ENCODE measurements at places on chromosomes 3 and 15. TPM values are rescaled to one million over a fixed set of nuclear protein-coding genes. Genes with fewer than 3 reads are reported as not detected.

DNA sequence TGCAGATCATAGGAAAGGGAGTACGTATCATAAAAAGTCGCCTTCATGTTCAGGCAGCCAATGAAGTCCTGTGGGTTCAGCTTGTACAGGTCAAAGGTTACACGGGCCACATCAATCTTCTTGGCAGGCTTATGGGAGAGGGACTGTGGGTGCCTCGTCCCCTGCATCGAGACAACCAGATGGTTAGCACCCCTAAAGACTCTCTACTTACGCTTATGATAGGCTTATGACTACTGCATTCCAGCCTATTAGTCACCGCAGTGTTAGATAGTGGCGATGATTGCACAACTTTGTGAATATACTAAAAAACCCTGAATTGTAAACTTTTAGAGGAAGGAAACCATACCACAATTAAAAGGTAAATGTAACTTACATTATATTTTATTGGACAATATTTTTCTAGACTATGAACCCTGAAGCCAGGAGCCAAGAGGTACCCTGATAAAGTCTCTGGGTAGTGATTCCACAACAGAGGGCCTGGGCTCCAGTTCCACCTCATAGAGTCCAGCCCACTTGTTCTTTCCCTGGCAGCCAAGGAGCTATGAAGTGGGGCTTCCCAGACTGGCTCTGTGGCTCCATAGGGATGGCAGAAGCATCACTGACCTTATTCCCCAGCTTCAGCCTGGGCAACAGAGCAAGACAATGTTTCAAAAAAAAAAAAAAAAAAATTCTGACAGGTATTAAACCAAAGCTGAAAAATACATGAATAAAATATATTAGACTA lies 2.5 kb upstream of the FANCD2 start:
- no peak overlapping the region for H3K4me3 ChIP-seq
- peaks cover 18% of the 10 kb centered on the region for H3K4me1 ChIP-seq
- no peak overlapping the region for H3K27ac ChIP-seq
- peaks cover 23% of the 10 kb centered on the region for H3K36me3 ChIP-seq
- no peaks in the 10 kb centered on the region for H3K27me3 ChIP-seq

- no peaks in the 10 kb centered on the region for H3K36me3 ChIP-seq
- no peak overlapping the region for H3K27ac ChIP-seq
Observed at GRCh38 chr3:104564045-104564643, 802.6 kb upstream of the ALCAM start.

C3orf85 gene
- not detected for total RNA-seq

- no peak overlapping the region for H3K27ac ChIP-seq
- peaks cover 2% of the 10 kb centered on the region for H3K36me3 ChIP-seq
- no peak for DNase-seq
- H3K4me1 ChIP-seq: no peaks in the 10 kb centered on the region
- H3K4me3 ChIP-seq: no peak overlapping the region
- no peaks in the 10 kb centered on the region for H3K27me3 ChIP-seq
Observed at GRCh38 chr3:125257536-125257935, 45.0 kb upstream of the SLC12A8 start.

- H3K27me3 ChIP-seq: no peaks in the 10 kb centered on the region
- H3K4me1 ChIP-seq: no peaks in the 10 kb centered on the region
- DNase-seq: no peak
- no peak overlapping the region for H3K4me3 ChIP-seq
- H3K36me3 ChIP-seq: peaks cover 4% of the 10 kb centered on the region
Observed at GRCh38 chr3:132679911-132680310, 19.8 kb downstream of the UBA5 start.

GRCh38 chr15:29669823-29670222 lies 152.4 kb downstream of the TJP1 start:
- DNase-seq: no peak
- peaks cover 15% of the 10 kb centered on the region for H3K4me1 ChIP-seq
- H3K27ac ChIP-seq: no peak overlapping the region
- no peaks in the 10 kb centered on the region for H3K27me3 ChIP-seq
- H3K36me3 ChIP-seq: no peaks in the 10 kb centered on the region

Data from HepG2 (cell line).